ENCODE measurements at places on chromosomes 6 and 20.
A peak's percentile ranks its signal among the peaks of the same experiment; 100 is the strongest.

DNA sequence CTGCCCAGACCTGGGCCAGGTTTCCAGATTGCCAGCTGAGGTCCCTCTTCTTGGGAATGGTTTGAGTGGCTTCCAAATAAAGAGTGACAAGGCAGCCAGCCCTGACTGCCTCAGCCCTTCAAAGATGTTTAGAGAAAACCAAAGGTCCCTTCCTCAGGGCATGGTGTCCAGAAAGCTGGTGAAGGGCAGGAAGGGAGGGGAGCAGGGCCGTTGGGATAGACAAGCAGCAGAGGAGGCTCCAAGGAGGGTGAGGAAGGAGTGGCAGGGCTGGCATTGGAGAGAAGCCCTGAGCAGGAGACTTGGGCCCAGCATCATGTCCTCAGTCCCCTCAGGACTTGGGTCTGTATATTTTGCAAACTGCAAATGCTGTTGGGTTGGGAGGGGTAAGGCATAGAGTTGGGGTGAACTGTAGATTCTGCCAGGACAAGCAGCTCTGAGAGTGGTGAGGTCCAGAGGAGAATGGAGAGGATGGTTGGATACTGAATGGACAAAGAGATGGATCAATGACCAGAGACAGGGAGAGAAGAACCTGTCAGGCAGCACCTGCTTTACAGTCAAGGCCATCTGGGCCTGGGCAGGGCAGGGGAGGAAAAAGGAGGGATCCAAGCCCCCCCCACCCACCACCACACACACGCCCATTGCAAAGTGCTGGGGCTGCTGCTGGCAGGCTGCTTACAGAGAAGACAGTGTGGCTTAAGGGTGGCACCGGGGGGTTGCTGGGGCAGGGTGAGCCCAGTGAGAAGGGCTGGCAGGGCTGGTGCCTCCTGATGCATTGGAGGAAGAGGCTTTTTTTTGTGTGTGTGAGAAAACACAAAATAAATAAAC, 5.5 kb upstream of the DSN1 start:
- DNase-seq: no peak

DNA sequence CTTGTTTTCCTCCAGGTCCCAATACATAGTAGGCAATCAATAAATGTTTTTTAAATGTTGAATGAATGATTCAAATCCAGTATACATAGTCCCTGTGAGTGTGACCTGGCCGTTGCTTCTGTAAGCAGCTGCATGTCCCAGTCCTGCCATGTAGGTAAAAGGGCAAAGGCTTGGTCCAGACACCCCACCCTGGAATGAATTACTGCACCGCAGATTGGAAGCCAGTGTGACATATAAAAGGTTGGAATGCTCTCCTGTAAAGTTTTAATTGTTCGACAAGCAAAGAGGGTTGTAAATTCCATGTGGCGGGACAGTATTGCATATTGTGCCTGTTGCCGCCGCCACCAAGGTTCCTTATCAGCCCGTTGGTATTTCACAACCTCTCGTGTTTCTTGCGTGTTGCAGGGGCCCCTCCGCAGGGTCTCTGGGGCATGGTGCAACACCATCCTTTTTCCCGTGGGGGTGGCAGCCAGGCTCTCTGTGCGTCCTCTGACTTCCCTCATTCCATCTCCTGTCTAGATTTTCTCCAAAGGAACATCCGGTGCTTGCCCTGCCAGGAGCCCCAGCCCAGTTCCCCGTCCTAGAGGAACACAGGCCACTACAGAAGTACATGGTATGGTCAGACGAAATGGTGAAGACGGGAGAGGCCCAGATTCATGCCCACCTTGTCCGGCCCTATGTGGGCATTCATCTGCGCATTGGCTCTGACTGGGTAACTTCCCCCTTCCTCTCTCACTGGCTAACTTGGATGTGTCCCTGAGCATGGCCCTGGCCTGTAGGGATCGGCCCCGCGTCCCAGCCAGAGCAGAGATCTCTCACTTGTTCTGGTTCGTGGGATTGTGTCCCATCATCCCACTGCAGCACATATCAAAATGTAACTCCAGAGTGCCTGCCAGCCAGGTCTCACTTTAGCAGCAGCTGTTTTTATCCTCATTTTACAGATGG, 20.3 kb downstream of the POFUT1 start:
- DNase-seq: no peak

GRCh38 chr20:46998477-46999240, 104.0 kb downstream of the EYA2 start:
- no peak for DNase-seq

- peak; percentile 39 for DNase-seq
Observed at GRCh38 chr6:13908955-13909381, 15.8 kb upstream of the RNF182 start.

- DNase-seq: peak; percentile 22
Observed at GRCh38 chr6:105951322-105951721, 134.8 kb upstream of the PRDM1 start.

DNA sequence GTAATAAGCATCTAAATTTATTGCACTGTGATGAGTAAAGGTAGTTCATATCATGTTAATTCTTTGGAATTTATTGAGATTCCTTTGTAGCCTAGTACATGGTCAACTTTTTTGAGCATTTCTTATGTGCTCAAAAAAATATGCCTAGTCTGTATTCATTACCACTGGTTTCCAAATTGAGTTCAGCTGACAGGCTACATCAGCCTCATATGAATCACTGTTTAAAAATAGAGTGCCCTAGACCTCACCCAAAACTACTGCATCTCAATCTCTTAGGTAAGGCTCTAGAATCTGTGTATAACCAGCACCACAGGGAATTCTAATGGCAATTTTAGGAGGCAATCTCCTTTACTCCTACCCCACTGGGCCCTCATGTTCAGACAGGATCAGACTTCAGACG, 16.7 kb upstream of the FOXF2 start:
- no peak for DNase-seq

DNA sequence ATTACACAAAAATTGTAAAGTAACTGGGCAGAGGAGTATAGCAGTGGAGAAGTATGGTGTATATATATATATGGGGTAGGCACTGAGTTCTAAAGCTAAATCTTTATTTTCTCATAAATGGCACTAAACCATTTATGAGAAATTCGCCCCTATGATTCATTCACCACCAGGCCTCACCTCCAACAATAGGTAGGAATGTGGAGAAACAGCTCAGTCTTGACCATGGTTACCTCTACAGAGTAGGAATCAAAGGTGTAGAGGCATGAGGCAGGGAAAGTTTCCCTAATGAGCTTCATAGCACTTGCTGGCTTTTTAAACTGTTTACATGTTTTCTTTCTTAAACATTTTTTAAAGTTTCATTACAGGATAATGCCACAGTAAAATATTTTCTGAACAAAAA, 36.9 kb upstream of the SUMO4 start:
- no peak for DNase-seq

DNA sequence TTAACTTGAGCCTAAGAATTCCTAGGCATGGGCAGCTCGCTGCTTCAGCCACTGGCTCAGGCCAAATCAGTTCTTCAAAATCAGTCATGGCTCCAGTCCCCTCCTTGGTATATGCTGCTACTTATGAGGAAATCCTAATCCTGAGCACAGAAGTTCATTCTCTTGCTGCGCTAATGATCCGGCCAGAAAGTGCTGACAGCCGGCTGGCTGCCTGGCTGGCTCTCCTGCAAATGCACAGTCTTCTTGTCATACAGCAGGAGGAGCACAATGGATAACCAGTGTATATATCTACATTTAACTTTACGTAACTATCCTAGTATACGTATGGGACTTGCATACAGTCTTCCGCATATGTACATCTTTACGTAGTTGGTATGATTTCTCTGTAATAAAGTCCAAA, 500.8 kb downstream of the PRKN start:
- DNase-seq: no peak

DNA sequence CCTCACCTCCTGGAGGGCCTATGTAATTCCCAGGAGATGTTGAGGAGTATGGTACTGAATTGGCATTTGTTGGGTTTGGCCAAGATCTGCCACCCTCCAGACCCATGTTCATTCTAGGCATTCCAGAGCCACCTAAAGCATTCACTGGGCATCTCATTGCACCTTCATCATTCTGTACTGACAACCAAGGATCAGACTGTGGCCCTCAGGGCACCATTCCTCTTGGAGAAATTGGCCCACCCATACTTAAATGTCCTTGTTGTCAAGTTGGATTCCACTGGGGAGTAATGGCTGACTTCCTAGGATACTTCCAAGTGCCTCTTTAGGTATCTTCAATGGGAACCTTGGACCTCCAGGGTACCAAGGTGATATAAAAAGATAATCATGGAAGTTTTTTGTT, 16.8 kb upstream of the IBTK start:
- no peak for DNase-seq

GRCh38 chr6:118709859-118710350, 58.5 kb upstream of the CEP85L start:
- DNase-seq: no peak

GRCh38 chr6:153162172-153162571, 31.1 kb upstream of the RGS17 start:
- peak; percentile 38 for DNase-seq

GRCh38 chr20:5722927-5723326, 27.3 kb upstream of the SHLD1 start:
- no peak for DNase-seq

DNA sequence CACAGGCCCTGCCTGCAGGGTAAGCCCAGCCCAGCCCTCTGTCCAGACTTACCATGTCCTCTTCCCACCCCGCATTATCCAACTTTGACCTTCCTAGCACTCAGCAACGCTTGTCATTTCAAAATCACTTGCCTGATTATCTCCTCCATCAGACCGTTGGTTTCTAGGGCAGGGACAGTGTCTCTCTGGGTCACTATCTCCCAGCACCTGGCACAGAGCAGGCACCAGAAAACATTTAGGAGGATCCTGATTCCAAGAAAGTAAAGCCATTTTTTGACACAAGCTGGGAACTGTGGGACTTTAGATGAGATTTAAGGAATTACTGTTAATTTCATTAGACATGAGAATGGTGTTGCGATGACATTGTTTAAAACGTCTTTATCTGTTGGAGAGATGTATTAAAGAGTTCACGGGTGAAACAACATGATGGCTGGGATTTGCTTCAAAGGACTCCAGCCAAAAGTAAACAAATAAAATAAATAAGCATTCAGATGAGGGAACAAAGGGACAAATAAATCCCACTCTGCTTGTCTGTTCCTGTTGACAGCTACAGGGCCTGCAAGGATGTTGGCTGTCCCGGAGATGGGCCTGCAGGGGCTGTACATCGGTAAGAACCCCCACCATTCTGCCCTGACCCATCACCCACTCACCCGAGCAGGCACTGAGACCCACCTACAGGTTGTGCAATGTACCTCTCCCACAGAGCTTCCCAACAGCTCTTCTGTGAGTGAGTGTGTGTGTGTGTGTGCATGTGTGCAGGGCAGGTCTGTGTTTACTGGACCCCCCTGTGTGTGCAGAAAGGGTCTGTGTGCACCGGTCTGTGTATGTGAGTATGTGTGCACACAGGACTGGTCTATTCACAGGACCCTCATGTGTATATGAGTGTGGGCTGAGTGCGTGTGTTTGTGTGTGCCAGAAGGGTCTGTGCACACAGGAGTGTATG, 5.9 kb downstream of the HSPA12B start:
- no peak for DNase-seq

DNA sequence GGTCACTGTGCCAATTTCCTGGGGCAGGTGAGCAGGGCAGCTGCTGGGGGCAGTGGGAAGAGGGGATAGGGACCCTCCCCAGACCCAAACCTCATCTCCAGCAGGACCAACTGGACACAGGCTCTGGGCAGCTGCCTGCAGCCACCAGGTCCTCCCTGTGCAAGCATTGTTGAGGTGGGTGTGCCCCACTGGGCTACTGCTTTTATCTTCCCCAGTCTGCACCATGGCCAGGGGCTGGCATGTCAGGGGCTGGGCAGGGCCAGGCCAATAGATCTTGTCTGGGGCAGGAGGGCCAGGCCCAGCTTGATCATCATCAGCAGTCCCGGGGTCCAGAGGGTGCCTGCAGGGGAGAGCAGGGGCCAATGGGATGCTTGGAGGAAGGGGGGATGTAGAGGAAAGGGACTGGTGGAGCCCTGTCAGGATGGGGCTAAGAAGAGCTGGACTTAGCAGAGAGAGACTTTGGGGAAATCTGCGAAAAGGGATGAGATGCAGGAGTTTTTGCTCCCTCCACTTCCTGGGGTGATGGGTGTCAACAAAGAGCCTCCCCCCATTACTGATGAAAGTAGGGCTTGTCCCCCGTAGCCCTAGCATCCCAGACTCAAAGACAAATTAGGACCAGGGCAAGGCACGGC, 5.7 kb downstream of the EBF4 start:
- no peak for DNase-seq

- no peak for DNase-seq
Observed at GRCh38 chr20:2303673-2304072, 7.9 kb downstream of the TGM3 start.
